ENCODE measurements at places on chromosomes 5 and 9.

- DNase-seq = no peak
These were observed 24.0 kb upstream of the ADAM19 start for GRCh38 chr5:157599565-157599964.

DNA sequence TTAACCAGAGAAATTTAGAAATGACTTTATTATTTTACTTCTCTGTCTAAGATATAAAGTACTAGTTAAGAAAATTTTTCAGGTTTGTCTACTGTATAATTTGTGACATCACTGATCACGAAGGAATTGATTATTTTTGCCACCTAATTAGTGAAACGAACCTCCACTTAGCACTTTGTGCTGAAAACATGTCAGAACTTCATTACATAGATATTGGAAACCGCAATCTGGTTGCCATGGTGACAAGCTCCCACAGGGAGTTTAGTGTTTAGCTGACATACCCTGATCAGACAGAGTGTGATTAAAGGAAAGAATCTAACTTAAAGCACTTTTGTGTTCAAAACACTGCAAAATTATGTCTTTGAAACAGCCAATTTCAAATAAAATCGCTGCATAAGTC, 668.4 kb upstream of the CCNG1 start:
- peak; percentile 61 for DNase-seq

DNA sequence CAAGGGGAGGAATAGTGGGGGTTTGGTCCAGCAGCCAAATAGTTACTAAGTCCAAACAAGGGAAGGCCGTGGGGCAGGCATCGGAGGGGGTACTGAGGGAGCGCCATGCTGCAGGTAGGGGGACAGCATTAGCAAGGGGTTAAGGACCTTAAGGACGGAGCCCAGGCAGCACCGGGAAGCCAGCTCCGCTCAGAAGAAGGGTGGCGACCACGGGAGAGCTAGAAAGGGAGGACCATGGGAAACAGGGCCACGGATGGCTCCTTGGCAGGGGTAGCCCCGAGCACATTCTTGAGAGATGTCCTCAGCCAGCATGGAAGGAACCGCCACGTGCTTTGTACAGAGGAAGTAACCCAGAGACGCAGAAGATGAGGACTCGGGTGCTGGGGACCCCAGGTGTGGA, 76.2 kb upstream of the STXBP1 start:
- DNase-seq = no peak

- no peak for DNase-seq
These were observed 424.6 kb downstream of the CCDC171 start for GRCh38 chr9:15977438-15977837.

GRCh38 chr9:126862104-126862761, 1.8 kb downstream of the ZBTB34 start:
- peak; percentile 88 for DNase-seq

DNA sequence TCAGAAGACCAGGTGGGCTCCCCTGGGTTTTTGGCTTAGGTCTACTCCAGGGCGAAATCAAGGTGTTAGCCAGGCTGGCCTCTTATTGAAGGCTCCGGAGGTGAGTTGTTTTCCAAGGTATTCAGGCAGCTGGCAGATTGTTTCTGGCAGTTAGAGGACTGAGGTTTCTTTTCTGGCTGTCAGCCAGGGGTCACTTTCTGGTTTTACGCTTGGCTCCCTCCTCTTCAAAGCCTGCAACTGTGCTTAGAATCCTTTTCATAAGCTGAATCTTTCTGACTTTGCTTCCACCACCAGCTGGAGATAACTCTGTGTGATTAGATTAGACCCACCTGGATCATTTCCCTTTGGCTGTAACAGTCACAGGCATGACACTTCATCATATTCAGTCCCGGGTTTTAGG, 24.6 kb downstream of the RFK start:
- DNase-seq = peak; percentile 81

- no peak for DNase-seq
These were observed 281.1 kb upstream of the MAP3K1 start for GRCh38 chr5:56534102-56534829.

- peak; percentile 16 for DNase-seq
These were observed 45.2 kb downstream of the HSD17B3 start for GRCh38 chr9:96256800-96257199.

DNA sequence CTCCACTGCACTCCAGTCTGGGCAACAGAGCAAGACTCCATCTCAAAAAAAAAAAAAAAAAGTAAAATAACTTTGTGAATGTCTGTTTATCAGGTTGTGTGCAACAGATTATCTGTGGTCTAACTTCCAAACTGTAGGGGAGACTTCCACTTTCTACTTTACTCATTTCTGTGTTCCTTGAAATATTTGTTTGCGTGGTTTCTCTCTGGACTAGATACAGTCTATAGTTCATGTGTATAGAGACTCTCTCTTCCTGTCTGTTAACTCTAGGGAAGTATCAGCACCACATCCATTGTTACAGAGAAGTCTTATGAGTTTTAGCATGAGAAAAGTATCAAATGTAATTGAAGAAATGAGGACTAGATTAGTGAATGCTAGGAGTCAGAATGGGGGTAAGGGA, 168.3 kb downstream of the LPAR1 start:
- DNase-seq = peak; percentile 86

DNA sequence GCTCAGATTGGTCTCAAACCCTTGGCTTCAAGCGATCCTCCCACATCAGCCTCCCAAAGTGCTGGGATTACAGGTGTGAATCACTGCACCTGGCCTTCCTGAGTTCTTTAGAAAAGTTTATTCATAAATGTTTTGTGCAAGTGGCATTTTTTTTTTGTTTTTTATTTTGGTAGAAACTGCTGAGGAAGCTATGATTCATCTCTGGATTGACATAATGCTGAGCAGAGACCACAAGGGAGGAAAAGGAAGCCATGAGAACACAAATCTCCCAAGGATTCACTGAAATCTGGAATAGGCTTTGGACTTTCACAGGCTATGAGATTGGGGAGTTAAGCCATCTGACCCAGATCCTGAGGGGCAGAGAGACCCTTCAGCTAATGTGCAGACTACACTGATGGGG, 3.4 kb upstream of the SLC46A2 start:
- no peak for DNase-seq

GRCh38 chr5:129356846-129357245, 103.3 kb upstream of the ADAMTS19 start:
- no peak for DNase-seq

DNA sequence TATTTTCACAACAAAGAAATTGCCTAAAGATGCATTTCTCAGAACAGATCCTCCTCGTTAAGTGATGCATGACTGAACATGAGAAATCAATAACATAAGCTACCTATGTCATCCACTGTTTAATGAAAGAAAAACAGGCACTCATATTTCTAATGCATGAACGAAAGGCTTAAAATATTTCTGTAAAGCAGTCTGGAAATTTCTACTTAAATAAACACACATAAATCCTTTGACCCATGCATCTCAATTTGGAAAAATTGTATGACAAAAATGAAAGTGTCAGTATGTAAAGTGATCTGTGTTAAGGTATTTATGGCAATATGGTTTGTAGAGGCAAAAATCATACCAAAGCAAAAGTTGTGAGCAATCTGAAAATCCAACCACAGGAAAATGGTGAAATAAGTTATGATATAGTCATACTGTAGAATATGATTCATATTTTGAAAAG, 399.2 kb upstream of the GRAMD2B start:
- DNase-seq = no peak

- DNase-seq = no peak
These were observed 147.8 kb upstream of the IRX2 start for GRCh38 chr5:2899311-2899710.

DNA sequence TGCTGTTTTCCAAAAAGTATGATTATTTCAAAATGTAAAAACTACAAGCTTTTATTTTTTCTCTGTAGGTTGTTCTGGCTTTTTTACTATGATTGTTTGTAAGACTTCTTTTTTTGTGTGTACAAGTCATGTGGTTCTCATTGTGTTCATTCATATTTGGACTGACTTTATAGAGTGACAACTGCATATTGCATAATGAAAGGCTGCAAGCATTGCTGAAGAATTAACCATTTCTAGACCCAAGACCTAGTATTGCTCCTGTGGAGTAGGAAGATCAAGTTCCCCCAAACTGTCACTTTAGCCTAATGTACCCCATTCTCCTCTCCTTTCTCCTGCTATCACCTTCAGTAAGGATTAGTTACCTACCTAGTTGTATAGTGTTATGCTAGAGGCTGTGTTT, 10.0 kb downstream of the MAP1B start:
- DNase-seq = no peak

DNA sequence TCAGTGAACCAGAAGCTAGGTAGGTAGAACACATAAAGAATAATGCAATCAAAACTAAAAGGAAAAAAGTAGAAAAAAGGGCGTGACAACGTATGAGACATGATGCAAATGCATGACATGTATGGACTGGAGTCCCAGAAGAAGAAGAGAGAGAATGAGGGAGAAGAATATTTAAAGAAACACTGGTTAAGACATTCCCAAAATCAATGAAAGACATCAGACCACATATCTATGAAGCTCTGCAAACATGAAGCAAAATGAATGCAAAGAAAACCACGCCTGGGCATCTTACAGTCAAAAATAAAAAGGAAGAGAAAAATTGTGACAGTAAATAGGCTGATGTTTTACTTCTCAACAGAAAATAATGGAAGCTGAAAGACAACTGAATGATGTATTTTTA, 23.8 kb upstream of the NKD2 start:
- no peak for DNase-seq

- no peak for DNase-seq
These were observed 78.0 kb downstream of the RFX3 start for GRCh38 chr9:3447788-3448187.

DNA sequence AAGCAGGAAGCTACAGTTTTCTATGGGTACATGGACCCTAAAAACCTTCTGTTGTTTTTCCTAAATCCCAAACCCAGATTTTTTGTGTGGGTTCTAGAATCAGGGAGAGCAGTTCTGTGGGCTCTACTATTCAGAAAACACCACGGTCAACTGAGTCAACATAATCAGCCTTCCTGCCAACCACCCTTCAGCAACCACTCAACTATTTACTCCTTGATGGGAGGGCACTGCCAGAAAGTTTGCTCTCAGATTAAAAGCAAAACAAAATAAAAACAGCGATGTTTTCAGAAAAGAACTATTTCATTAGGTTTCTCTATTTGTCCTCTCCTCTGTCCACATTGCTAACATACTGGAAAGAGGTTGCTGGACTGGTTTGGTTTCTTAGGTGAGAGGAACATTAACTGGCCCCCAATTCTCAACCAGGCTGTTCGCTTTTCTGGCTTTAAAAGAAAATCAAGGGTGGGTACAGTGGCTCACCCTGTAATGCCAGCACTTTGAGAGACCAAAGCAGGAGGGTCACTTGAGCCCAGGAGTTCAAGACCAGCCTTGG, 72.3 kb downstream of the GCNT1 start:
- no peak for DNase-seq

DNA sequence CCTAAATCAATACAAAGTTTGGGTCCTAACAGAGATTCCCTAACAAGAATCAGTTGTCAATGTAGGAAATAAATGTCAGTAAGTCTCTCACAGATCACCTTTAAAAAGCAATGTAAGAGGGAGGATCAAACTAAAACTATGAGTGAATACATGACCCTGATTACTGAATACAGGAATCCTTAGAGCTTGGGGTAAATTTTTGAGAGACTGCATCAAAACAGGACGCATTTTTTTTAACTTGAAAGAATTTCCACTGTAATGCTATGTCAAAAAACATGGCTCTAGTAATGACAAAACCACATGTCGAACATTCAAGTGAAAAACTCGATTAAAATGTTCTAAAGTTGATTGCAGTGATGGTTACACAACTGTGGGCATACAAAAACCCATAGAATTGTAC, 21.9 kb downstream of the ZDHHC21 start:
- DNase-seq = no peak

DNA sequence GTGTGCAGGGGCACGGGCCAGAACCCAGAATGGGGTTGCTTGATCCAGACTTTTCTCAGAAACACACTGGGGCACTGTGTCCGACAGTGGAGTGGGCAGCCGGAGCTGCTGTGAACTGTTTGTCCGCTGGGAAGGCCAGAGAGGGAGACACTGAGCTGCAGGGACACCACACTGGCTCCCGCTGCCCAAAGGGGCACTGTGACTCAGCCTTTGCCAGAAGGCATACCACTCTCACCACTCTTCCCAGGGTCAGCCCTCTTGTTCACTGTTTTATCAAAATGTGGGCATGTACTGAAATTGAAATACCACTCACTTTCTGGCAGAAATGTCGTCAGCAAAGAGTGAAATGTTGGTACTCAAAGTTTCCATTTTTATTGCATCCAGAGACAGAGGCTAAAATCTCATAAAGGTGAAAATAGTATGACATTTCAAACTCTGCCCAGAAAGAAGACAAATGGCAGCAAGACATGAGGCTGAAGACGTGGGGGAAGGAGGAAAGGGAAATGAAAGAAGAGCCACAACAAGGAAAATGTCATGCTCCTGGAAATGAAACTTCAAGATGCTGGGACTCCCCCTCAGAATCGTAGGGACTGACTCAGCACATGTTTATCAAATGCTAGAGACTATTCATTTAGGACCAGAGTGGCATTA, 4.5 kb upstream of the IL7R start:
- DNase-seq = peak; percentile 59

DNA sequence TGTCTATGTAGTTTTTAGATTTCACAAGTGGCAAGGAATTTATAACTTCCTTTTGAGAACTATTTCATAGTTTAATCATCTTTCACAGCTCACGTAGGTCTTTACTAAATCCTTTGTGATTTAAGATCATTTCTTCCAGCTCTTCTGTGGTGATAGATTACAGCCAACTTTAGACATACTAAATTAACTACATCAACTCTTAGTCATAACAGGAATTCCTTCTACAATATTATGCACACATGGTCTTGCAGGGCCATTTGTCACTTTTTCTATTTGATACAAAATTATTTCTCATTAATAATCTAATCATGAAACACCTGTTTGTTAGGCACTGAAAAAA, 208.4 kb downstream of the PDE4D start:
- no peak for DNase-seq

DNA sequence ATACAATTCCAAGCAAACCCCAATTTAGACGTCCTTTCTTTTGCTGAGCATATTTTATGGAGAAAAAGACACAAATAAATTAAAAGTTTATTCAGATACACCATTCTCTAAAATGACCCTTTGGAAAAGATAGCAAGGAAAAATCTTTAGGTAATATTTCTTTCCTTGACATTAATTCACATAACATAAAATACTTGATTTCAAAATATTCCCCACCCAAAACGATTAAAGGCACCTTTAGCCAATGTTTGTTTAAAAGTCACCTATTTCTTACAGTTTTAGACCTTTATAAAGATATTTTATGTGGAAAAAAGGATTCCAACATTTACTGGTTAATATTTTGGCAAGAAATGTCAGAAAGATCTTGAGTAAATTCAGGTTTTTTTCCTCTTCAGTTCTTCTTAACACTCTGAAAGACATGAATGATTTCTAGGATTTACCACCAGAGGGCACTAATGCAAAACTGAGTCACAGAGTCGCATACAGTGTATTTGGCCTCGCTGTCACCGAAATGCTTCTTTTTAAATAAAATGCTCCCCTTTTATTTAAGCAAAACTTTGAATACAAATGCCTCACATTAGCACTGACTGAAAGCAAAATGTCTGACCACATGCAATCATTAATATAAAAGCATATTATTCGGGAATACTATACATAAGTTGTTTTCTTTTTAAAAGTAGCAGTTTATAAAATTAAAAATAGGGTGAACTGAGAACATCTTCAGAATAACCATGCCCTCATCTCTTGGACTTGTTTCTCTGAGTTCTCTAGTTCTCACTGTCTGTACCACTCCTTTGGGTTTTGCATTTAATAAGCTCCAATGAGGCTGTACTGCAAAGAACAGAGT, 122.5 kb downstream of the SLC1A3 start:
- DNase-seq = peak; percentile 88

All from OCI-M1 (cell line).